Activated gamma-delta T cell (primary cell): ENCODE measurements at places on chromosomes 1 and 21.

DNA sequence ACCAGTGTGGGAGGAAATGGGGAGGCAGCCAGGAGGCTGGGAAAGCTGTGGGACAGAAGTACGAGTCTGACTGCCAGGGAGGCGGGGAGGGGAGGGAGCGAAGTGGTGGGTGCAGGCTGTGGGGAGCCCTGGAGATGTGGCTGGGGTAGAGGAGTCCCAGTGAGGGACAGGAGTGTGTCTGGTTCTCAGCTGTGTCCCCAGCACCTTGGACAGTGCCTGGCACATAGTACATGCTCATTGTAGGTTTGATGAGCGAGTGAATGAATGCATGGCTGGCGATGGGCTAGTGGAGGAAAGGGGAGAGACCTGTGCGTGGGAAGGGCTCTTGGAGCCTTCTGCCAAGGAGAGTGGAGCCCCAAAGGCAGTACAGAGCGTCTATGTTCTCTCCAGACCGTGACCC lies 104.1 kb downstream of the SIK1 start:
- no peak for DNase-seq

DNA sequence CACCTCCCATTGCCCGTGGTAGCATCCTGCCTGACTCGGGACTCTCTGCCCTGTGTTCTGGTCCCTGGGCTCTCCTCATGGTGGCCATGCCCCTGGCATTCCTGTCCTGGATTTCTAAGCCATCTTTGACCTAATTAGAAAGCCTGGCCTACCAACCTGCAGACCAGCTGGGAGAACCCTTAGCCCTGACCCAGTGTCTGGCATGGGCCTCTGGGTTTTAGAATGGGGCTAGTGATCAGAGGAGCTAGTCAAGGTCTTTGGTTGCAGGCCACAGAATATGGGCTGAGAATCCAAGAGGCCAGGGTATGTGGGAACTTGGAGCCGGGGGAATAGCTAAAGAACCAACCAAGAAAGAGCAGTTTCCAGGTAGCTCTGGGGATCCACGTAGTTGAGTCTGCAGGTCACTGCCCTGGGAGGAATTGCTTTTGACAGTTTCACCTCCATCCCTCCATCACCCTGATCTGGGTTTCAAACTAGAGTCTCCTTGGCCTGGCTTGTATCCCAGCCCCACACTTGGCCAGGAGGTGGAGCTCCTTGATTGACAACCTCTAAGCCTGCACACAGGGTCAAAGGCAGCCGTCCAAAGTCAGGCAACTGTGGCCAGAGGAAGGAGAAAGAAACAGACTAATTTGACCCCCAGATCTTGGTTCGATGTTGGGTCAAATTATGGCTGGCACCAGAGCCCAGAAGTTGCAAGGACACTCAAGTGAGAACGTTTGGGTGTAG lies 54.7 kb upstream of the ABCG1 start:
- DNase-seq: no peak

DNA sequence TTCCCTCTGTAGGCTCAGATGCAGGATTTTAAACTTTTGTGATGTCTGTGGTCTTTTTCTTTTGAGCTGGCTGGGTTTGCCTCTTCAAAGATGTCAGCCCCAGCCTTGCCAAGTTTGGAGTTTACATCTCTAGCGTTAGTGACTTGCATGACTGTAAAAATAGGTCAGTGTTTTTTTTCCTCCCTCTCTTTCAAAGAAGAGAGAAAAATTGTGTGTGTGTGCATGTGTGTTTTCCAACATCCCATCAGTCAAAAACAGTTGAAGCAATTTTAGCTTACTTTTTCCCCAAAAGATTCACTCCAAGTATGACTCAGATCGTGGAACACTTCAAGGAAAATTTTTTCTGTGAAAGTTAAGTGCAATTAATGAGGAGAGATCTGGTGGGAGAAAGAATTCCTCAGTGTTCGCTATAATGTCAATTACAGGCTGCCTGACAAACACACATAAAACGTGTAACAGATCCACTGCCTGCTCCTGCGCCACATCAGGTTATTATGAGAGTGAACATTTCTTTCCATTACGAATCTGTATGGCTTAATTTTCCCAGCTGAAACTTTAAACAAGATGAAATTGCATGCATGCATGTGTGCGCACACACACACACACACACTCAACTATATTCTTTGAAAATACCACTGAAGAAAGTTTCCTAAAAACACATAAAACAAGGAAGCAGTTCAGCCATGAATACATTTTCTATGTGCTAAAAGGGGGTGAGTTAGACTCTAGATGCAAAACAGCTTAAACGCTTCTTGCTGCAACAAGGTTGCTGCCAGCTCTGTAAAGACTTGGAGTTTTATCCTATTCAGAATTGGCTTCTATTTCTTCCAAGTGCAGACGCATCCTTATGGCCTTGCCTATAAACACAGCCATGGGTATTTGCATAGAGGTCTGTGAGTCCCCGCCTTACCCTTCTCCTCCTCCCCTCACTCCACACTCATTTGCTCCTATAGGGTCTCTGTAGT lies 55.5 kb downstream of the TLR5 start:
- no peak for DNase-seq

DNA sequence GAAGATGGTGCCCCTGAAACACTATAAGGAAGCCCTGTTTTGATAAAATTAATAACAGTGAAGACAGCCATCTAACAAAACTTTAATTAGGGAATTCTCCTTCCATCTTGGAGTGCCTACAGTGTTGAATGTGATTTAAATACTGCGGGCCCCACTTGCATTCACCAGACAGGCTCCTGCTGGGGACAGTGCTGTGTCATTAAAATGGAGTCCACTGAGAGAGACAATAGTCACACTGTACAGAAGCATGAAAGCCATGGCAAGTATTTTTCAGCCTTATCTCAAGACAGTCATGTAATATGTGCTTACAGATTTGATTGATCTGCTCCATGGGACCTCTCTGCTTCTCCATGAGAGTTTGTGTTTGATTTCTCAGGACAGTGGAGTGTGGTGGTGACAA lies 29.7 kb upstream of the ZBTB18 start:
- DNase-seq: no peak
